Stimulated activated CD8-positive, alpha-beta memory T cell treated with anti-CD3 and anti-CD28 coated beads, Interleukin-7, amount 100 ng/mL, for 4 hours (primary cell): ENCODE measurements at places on chromosomes 1 and 21.

GRCh38 chr1:118842452-118843201, 145.5 kb downstream of the TBX15 start:
- no peak for DNase-seq

DNA sequence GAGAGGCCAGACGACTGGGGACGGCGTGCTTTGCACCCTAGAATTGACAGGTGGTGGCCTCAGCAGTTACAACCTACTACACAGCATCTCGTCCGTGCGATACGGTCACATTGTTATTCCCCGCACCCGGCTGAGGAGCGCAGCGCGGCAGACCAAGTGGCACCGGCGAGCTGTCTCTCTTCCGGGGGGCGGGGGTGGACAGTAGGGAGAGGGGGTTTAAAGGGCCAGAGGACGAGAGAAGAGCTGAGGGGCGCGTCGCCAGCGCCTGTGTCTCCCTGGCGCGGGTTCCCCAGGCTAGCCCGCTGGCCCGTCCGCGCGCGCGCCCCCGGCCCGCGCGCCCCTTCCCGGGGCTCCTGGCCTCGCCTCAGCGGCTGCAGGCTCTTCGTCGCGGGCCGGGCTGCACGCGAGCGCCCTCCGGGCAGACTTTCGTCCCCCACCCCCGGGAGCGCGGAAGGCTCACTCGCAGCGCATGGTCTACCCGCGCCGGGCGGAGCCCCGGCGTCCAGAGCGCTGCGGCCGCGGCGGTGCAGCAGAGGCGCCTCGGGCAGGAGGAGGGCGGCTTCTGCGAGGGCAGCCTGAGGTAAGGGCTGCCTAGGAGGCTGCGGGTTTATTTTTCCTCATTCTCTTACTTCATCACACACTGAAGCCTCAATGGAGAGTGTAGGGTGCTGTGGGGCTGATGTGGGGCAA, at the start of gene PDE4B:
Gene PDE4B, plus strand, starts transcription at position 227 of the 690 bp plus-strand sequence.
- no peak for DNase-seq

- no peak for DNase-seq
Measured at GRCh38 chr1:26410706-26411623, at the start of gene LIN28A. LIN28A (plus strand) TSS chr1:26410817; CDS start chr1:26410892, 75 bp downstream.

DNA sequence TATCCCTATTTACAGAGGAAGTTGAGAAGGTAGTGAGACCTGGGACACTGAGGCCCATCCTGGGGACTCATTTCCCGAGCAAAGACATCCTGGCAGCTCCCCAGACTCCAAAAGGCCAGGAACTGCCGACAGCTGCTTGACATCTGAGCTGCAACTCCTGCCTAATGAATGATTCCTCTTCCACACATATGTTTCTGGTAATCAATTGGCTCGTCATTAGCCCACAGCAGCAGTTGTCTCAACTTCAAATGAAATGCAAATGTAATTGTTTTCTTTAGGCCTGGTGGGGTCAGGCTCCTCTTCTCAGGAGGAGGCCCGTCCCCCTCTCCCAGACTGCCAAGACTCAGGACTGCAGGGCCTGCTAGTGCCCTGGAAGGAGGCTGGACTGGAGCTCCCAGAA, 61.8 kb upstream of the DISP3 start:
- DNase-seq, result no peak

- DNase-seq, result no peak
Measured at GRCh38 chr1:111480674-111481073, 6.9 kb downstream of the C1orf162 start.
